ENCODE measurements at places on chromosomes 4 and X. TPM values are rescaled to one million over a fixed set of nuclear protein-coding genes. Genes with fewer than 3 reads are reported as not detected.

MBTPS2 gene
- 8.6 TPM for total RNA-seq

GSPT2 gene
- total RNA-seq: 6.9 TPM

GAGE12F gene
- total RNA-seq: not detected

EIF2S3 gene
- 64.4 TPM for total RNA-seq

CSAG1 gene
- total RNA-seq: not detected

MAGEA8 gene
- not detected for total RNA-seq

P2RY8 gene
- total RNA-seq: 1.6 TPM

TBC1D8B gene
- total RNA-seq: 1.9 TPM

NEUROG2 gene
- total RNA-seq: not detected

VCX2 gene
- total RNA-seq: not detected

RGS12 gene
- total RNA-seq: 15.8 TPM

ASB12 gene
- total RNA-seq: 2.7 TPM

FIP1L1 gene
- 19.4 TPM for total RNA-seq

IL21 gene
- total RNA-seq: not detected

SRPX gene
- 36.1 TPM for total RNA-seq

BGN gene
- 35.3 TPM for total RNA-seq

AMOT gene
- 8.6 TPM for total RNA-seq

PHKA2 gene
- total RNA-seq: 47.6 TPM

JADE3 gene
- 7.8 TPM for total RNA-seq

HPSE gene
- 1.5 TPM for total RNA-seq

FAT1 gene
- 48.0 TPM for total RNA-seq

MAGEA4 gene
- not detected for total RNA-seq

All from Right ventricle myocardium superior (tissue), 1 donor.